Stimulated activated naive CD8-positive, alpha-beta T cell treated with anti-CD3 and anti-CD28 coated beads, Interleukin-15, Interleukin-2, amounts not matched to agents 100 U/mL and 50 U/mL, for 24 hours (primary cell): ENCODE measurements at places on chromosomes 2 and 18.

DNA sequence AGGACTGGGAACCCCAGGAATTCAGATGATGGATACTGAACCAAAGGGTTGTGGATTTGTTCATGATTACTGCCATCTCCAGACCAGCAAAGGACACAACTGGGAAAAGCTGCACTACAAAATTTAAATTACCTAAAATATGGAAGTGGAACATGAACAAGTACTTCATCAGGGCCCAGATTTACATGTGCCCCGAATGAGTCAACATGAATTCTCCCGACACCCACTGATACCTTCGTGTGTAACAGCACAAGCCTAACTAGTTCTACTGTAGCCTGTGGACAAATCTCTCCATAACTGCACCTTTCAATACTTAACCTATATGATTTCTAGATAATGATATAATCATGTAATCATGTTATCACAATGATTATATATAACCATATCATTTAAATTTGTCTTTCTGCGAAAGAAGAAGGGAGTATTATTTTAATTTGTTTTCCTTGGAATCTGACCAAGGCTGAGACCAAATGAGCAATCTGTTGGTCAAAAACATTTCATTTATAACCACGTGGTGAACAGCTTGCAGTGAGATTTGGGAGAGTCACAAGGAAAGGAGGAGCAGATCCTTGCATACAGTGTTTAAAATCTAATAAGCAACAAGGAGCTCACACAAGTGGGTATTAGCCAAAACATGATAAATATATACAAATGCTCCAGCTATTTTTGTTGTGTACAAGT lies 70.5 kb downstream of the CACNB4 start:
- DNase-seq = no peak

DNA sequence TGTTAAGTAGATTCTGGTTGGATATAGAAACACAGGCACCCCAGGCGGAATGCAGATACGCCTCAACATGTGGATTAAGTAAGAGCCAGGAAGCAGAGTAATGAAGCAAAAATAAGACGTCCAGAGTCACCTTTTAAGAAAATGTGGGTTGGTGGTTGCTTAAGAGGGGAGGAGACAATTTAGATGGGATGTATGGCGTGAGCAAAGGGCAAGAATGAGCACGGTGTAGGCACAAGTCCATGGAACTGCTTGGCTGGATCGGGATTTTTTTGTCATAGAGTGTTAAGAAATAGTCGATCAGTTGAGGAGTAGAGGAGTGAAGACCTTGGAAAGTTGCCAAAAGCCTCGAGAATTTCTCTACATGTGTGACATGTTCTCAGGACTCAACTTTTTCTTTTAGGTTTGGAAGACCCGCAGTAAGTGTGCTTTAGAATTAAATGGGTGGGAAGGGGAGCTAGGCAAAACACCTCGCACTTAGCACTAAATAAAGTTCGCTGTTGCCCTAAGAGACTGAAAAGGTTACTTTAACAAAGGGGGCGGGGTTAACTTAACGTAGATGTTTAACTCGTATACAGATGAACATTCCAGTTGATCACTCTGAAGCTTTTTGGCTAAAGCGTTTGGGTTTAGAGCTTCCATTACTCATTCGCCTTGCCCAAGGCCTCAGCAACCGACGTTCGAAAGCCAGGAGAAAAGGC lies 716 bp upstream of the SLC39A10 start:
- no peak for DNase-seq

GRCh38 chr2:221649051-221649775 lies 77.1 kb upstream of the EPHA4 start:
- no peak for DNase-seq

DNA sequence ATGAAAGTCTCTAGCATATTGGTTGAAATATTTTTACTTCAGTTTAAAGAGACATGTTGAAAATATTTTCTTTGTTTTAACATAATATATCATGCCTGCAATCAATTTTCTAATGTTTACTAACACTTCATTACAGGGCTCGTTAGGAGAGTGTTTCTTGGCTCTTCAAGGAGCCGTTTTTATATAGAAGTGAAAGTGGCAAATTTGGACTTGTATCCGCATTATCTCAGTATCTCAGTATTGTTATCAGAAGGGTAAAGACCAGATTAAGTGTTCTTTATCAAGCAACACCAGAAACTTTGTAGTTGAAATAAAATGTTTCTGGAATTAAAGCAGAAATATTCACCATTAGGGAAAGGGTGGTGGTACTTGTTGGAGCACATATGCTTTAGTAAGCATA lies 97.8 kb downstream of the BABAM2 start:
- DNase-seq = no peak
